ENCODE measurements at places on chromosomes 7 and 10.

- peak; percentile 80 for DNase-seq
Observed at GRCh38 chr10:71767420-71768035, 5.8 kb downstream of the VSIR start.

DNA sequence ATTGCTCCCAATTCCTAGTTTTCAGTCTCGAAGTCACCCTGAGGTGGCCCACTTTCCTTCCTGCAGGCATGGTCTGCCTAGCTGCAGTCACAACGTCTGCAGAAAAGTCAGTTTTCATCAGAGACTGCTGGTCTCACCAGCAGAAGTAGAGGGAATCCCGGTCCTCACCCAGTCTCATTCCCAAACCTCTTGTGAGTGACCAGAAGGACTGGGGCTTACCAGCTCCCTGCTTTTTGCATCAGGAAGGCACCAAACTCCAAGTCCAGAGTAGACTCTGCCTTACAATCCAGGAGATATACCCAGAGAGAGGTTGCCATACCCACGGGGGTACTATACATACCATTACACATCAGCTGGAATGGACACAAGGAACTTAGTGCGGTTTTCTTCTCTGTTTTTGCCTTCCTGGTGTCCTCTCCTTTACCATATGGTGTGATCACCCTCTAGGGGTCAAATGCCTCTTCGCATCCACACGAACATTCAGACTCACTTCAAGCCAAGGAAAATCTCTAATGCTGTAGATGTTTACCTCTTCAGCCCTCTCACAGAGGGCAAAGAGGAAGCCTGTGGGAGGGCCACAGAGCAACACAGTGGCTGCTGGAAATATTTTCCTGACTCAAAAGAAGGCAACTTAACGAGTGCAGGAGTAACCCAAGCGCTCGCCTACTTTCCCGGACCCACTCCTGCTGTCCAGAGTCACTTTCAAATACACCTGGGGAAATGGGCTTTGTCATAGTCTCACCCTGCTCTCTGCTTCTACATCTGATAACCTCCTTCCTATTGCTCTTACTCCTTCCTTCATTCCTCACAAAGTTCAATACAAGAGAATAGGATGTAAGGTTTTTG, 220.9 kb downstream of the C7orf25 start:
- DNase-seq = peak; percentile 76

DNA sequence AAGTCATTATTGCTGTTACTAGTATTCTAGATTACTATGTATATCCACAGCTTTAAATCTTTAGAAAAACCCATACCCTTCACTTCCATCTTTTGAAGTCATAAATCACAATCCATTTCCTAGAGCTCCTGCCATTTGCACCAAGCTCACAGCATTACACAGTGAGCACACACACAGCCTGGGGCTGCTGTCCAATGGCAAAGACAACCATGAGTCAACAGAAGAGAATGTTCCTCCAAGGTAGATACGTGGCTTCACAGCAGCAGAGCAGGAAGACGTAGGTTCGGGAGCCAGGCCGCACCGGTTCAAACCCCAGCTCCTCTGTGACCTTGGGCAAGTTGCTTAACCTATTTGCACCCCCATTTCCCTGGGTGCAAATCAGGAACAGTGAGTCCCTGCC, 234.6 kb downstream of the DIP2C start:
- DNase-seq = peak; percentile 97

DNA sequence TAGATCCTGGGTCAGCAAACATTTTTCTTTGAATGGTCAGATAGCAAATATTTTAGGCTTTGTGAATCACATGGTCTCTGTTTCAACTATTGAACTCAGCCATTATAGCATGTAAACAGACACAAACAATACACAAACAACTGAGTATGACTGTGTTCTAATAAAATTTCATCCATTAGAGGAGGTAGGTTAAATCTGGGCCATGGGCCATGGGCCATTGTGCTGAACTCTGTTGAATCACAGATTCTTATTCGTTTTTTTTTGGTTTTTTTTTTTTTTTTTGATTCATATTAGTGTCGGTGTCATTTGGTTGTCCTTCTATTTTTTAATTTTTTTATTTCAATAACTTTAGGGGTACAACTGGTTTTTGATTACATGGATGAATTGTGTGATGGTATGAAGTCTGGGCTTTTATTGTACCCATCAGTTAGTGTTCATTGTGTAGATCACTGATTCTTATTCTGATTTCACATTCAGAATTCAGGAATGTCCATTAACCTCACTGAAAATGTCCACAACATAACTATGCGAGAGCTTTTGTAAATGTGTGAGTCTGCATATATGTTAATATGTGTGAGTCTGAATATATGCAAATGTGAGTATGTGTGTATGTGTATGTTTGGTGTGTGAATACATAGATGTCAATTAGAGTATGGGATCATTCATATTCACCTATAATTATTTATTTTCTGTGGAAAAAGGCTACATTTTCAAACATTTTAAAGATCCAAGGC, 443.7 kb upstream of the GRM3 start:
- DNase-seq = no peak

GRCh38 chr10:90213346-90213745, 512.0 kb downstream of the KIF20B start:
- no peak for DNase-seq

- DNase-seq = no peak
Observed at GRCh38 chr10:51433949-51434475, 265.4 kb downstream of the CSTF2T start.

GRCh38 chr7:147833970-147834369, 756.6 kb upstream of the C7orf33 start:
- DNase-seq = no peak

DNA sequence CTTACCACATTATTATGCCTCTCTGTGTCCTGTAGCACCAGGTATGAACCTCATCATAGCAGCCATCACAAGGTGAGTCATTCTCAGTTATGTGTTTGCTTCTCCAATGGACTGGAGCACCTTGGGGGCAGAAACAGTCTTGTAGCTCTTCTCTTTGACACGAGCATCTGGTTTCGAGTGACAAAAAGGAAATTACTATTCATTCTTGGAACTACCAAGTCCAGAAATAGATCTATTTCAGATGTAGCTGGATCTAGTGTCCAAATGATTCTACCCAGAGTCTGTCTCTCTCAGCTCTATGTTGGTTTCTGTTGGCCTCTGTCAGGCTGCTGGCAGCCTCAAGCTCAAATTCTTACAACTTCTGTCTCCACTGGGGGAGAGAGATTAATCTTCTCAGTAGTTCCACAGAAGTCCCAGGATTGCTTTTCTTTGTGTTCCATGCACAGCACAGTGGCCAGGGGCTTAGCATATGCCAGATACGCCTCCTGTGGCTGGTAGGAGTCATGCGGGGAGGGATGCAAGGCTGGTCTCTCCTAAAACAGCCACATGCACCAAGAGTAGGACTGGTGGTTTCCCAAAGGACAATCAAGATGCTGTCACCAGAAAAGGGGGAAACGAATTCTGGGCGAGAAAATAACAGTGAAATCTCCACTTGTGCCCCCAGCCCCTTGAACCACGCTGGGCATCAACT, 37.2 kb upstream of the PAPSS2 start:
- no peak for DNase-seq

DNA sequence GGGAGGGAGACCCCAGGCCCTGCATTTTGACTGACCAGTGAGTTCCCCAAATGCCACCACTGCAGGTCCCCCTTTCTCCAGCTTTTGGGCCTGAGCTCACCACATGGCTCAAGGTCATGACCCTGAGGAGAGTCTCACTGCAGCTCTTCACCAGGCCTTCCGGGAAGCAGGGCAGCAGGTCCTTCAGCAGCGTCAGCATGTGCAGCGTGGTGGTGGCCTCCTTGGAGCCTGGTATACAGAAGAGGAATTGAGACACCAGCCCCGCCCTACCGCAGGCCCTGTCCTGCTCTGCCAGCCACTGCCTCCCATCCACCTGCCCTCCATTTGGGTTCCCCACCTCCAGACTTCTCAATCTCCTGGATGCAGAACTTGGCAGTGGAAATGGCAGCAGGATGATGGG, 13.0 kb downstream of the RRP12 start:
- DNase-seq = no peak

- no peak for DNase-seq
Observed at GRCh38 chr10:116440330-116441030, 12.8 kb downstream of the PNLIPRP3 start.

- DNase-seq = no peak
Observed at GRCh38 chr10:73910764-73911552, at the start of gene PLAU. PLAU (plus strand) TSS chr10:73911132; CDS start chr10:73911556, 424 bp downstream.

- DNase-seq = peak; percentile 8
Observed at GRCh38 chr10:27568196-27569175, 64.4 kb downstream of the RAB18 start.

DNA sequence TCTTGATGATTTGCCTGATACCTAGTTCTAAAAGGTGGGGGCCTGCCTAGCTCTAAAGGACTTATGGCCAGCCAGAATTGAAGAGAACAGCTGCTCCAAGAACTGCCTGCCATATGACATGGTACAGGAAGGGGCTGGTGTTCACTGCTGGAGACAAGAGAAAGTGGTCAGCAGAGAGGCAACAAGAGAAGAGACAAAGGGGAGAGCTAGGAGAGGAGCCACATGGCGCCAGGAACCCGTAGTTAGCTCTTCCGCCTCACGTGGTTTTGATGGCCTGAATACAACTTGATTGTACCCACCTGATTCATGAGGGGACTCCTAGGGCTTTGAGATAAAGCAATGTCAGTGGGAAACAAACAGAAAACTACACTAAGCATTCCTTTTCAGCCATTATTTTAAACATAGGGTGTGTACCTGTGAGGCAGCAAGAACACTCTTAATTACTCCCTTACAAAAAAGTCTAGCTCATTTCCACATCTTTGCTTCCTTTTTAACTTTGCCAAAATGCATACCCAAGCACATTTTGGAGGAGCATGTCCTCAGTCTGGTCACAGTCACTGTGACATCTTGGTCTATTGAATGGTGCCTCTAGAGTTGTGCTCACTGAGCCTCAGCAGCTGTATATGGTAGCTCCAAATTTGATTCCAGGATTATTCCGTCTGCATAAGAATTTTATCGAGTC, 71.6 kb downstream of the CCDC71L start:
- no peak for DNase-seq

GRCh38 chr10:115129752-115130151, 36.6 kb downstream of the ATRNL1 start:
- peak; percentile 63 for DNase-seq

- DNase-seq = no peak
Observed at GRCh38 chr7:19709249-19709578, 377 bp upstream of the POLR1F start.

DNA sequence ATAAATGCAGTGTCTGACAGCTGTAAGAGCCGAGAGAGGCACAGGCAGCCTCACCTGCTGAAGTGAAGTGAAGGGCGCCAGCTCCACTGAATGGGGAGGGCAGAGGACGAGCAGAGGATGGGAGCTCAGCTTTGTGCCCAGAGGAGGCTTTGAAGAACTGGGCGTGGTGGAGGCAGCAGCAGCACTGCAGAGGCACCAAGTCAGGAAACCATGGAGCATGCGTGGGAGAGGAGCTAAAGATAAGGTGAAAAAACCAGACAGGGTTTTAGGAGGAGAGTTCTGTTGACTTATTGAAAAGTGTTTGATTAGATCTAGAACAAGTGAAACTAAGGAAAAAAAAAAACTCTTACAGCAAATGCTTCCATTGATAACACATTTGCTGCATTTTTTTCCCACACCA, 216.4 kb downstream of the CXCL12 start:
- DNase-seq = no peak

GRCh38 chr10:119575506-119575905, 21.3 kb downstream of the TIAL1 start:
- DNase-seq = peak; percentile 51
